ENCODE measurements at places on chromosomes 5 and 9.

- no peak for DNase-seq
Observed at GRCh38 chr5:162274679-162275078, 207.1 kb downstream of the GABRG2 start.

DNA sequence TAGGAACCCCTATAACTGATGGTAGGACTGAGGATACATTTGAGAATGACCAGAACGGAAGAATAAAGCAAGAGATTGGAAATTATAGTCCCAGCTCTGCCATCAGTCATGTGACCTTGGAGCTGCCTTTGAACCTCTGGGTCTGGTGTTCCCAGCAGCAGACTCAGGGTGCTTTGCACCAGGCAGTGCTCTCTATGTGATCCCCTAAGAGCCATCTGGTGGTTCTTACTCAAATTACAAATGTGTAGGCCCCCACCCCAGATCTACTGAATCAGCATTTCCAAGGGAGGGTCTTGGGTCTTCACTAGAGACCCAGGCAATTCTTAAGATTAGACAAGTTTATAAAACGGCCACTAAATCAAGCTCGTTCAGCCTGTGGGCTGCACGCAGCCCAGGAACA lies 40.2 kb upstream of the PRDM12 start:
- no peak for DNase-seq

GRCh38 chr5:81268521-81269196 lies 32.7 kb upstream of the ZCCHC9 start:
- DNase-seq = no peak

GRCh38 chr9:19690128-19690527 lies 98.7 kb downstream of the SLC24A2 start:
- DNase-seq = no peak

DNA sequence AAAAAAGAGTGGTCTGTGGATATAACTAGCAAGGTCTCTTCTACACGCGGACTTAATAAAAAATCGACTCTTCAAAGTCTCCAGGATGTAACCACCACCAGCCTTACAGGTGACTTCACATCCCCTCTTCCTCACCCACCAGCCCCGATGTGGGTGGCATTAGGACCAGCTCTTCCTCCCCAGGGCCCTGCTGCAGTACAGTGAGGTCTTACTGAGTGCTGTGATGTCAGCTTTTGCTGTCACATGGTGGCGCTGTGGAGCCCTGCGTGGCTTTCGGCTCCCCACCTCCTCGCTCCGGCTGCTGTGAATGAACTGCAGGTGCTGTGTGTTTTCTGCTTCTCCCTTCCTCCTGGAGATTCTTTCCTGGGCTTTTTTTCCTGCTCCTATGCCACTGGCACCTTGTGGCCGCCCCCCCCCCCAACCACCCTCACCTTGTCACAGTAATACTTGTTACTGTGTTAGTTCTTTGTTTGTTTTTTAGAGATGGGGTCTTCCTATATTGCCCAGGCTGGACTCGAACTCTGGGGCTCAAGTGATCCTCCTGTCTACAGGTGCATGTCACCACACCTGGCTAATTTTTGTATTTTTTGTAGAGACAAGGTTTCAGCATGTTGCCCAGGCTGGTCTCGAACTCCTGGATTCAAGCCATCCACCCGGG lies 15.8 kb upstream of the RAPGEF1 start:
- peak; percentile 68 for DNase-seq

DNA sequence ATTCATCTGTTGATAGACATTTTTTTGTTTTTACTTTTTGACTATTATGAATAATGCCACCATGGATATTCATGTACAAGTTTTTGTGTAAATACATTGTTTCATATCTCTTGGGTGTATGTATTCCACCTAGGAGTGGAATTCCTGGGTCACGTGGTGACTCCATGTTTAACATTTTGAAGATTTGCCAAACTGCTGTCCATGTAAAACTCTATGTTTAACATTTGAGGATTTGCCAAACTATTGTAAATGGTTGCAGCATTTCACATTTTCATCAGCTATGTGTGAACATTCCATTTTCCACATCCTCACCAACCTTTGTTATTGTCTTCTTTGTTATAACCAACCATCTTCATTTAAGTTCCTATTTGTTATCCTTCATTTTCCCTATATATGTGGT lies 12.2 kb downstream of the TMEFF1 start:
- no peak for DNase-seq

DNA sequence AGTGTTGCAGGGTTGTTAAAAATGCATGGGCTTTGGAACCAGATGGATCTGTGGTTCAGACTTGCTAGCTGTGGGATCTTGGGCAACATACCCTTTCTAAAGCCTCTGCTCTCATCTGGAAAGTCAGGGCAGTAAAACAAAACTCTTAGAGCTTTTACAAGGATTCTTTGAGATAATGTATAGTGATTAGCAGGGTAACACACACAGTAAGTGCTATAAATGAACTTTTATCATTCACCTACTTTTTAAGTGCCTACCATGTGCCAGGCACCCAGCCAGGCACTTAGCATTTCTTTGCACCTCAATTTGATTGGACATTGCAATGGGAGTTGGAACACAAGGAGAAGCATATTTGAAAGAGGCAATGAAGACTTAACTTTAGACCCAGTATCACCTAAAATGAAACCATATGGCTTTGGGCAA lies 208.6 kb upstream of the PAPPA start:
- DNase-seq = no peak

DNA sequence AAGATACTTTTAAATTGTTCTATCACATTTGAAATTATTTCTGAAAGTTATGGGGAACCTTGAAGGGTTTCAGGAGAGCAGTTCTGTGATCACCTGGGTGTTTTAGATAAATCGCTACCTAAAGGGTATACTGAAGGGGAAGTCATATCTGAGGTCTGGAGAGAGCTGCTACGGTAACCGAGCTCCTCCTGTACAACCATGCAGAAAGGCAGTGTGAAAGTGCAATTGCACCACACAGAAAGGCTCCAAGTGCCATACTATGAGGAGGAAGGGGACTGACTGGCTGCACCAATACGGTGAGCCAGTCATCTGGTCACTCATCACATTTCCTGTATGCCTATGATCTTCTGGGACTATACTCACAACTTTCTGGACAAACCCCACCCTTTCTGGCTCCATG lies 241.4 kb upstream of the SLC24A2 start:
- no peak for DNase-seq

DNA sequence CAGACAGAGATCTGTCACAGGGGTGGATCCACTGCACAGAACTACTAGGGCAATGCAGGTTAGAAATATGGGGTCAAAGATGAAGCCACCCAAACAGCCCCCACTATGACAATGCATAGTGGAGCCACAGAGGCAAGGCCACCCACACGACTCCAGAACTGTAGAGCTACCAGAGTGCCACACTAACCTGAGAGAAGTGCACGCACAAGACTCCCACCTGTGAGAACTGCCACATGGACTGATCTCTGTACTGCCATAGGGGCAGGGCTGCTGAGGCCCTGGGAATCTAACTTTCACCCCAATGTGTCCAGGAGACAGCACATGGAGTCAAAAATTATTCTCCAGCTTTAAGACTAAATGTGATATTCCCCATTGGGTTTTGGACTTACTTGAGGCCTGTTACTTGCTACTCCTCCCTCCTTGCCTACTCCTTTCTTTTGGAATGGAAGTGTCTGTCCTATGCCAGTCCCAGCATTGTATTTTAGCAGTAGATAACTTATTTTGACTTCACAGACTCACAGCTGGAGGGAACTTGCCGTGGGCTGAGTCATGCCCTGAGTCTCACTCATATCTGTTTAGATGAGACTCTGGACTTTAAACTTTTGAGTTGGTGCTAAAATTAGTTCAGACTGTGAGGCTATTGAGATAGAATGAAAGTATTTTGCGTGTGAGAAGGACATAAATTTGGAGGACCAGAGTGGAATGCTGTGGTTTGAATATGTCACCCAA lies 853.3 kb downstream of the MAT2B start:
- no peak for DNase-seq

DNA sequence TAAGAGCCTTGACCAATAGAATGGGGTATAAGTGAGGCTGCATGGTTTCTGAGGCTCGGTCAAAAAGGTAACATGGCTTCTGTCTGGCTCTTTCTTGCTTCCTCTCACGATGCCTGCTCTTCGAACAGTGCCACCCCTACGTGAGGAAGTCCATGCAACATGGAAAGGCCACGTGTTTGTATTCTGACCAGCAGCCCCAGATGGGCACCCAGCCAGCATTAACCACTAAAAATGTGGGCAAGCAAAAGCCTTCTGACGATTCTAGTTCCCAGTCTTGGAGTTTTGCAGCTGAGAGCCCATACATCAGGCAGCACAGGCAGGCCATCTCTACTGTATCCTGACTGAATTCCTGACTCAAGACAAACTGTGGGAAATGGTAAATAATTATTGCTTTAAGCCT lies 24.2 kb upstream of the NREP start:
- DNase-seq = no peak

DNA sequence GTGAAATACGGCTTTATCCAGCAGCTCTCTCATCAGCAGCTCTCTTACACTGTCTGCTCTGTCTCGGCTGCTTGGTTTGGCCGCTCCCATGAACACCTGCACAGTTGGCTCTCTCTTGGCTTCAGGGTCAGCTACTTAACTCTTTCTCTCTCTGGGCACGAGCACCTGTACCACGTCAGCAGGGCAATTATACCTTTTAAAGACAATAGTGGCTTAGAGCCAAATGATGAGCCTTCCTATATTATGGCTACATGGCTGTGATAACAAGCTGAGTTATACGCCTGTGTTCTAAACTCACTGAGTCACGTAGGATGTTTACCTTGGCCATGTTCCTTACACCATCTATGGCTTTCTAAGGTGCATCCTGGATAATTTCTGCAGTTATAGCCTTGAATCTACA lies 69.2 kb upstream of the CTNND2 start:
- no peak for DNase-seq

DNA sequence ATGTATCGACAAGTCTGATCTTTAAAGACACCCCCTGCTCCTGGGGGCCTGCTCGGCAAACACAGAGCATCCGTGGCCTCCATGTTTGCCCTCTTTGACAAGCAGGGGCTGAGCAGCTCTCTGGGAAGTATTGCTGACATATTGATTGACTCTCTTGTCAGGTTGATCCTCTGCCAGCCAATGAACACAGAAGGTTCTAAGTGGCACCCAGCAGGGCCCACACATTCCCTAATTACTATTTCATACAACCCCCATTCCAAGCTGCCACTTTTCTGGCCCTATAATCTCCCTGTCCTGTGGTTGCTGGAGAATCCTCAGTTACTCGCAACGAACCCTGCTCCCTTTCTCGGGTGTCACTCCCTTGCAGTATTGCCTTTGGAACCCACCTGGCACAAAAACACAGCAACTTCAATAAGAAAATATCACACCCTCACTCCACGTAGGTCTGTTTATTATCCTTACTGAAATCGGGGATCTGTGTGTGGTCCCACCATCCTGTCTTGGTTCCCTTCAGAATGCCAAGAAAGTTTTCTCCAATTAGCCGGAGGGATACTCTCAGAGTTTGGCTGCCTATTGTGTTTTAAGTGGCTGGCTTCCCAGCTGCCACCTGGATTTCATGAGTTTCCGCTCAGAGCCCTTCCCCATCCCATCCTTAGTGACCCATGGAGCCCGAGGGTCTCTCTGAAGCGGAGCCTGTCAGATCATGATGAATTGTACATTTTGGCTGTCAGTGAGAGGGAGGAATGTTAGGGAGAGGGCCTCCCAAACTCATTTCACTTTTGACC lies 249.0 kb upstream of the WWC1 start:
- DNase-seq = no peak

- no peak for DNase-seq
Observed at GRCh38 chr5:81226949-81227348, 6.2 kb upstream of the CKMT2 start.

GRCh38 chr5:54884195-54884536 lies 101.2 kb downstream of the ESM1 start:
- no peak for DNase-seq

DNA sequence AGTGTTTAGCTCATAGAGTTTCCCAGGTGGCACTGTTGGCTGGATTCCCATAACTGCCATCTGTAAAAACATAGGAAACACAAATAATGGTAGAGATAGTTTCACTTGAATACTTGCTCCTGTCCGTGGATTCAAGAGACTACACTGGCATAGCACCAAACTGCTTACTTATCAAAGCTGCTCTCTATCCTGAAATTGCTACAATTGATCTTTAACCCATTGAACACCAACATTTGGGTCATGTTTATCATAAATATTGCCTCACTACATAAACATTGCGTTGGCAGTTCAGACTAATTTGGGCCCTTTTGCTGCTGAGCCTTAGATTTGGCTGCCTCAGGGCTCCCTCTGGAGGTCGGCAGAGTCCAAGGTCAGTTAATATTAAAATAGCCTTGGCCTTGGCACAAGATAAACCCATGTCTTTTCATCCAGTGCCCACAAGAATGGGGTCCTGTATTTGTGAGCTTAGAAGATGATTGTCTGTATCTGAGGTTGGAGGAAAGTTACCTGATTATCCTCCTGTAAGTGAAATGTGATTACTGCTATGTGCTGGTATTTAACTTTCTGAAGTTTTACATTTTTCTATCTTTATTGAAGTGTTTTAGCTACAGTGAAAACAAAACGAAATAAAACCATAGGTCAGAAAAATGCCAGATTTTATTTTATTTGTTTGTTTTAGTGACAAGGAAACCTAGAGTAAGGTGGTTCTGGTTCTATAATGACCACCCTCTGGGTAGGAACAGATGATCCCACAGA lies 4.0 kb upstream of the RANBP3L start:
- DNase-seq = no peak
